AG09309 (cell line): ENCODE measurements at places on chromosomes 16 and 17.

DNA sequence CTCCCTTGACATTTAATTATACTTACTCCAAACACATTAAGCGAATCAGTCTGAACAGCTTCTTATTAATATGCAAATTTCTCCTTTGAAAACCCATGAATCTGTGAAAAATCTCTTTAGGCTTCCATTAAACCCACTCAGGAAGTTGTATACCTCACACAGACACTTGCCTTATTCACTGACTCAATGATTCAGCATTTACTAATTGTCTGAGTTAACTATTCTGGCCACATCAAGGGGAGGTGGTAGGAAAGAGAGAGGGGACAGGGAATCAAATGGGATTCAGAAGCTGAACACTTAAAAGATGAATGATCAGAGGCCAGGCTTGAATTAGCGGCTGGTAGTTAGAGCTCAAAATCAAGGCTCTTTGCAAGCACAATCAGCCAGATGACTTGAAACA, 70.0 kb downstream of the HS3ST3A1 start:
- DNase-seq: no peak

GRCh38 chr17:29616300-29617048, 6.2 kb downstream of the CORO6 start:
- DNase-seq: no peak

- no peak for DNase-seq
Measured at GRCh38 chr16:2032285-2033056, 5.8 kb downstream of the NHERF2 start.

GRCh38 chr17:47728214-47728877, 4.7 kb upstream of the TBX21 start:
- no peak for DNase-seq

- no peak for DNase-seq
Measured at GRCh38 chr16:52963212-52963854, 89.4 kb downstream of the CHD9NB start.

DNA sequence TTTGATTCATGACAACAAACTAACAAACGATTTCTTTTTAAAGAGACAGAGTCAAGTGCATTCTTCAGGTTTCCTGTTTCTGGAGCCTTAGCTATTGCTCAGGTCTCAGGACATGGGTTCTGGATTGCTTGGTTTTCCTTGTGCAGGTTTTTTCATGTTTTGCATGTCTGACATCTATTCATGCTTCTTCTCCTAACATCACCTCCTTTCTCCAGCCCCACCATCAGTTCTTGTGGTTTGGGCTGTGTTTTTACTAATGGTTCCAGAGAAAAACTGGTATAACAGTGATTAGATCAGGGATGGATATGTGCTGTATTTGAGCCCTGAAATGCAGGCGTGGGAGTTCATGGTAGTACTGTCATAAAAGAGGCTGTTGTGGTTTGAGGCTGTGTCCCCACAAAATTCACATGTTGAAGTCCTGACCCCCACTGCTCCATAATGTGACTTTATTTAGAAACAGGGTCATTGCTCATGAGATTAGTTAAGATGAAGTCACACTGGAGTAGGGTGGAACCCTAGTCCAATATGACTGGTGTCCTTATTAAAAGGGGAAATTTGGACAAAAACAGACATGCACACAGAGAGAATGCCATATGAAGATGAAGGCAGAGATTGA, 67.9 kb downstream of the IRX6 start:
- DNase-seq: no peak
